CD8-positive, alpha-beta memory T cell (primary cell): ENCODE measurements at places on chromosomes 6 and 20. TPM values are rescaled to one million over a fixed set of nuclear protein-coding genes. Genes with fewer than 3 reads are reported as not detected.

DNA sequence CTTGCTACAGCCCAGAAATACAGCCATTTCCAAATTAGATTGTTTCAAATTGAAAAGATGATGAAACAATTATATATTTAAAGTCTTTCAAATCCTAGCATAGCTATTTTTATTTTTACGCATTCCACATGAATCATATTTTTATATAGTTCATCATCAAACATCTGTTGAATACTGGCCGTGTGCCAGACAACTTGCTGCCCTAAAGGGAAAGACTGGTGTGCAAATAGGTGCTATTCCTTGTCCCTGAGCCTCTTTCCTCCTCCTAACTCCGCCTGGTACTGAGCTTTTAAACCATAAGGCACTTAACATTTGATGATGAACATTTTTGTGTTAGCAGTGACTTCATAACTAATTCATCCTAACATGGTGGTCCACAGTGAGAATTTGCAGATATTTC, 18.7 kb upstream of the PLCG1 start:
- no peak for DNase-seq

GRCh38 chr6:47344022-47344421, 34.3 kb upstream of the TNFRSF21 start:
- DNase-seq, result no peak

DNA sequence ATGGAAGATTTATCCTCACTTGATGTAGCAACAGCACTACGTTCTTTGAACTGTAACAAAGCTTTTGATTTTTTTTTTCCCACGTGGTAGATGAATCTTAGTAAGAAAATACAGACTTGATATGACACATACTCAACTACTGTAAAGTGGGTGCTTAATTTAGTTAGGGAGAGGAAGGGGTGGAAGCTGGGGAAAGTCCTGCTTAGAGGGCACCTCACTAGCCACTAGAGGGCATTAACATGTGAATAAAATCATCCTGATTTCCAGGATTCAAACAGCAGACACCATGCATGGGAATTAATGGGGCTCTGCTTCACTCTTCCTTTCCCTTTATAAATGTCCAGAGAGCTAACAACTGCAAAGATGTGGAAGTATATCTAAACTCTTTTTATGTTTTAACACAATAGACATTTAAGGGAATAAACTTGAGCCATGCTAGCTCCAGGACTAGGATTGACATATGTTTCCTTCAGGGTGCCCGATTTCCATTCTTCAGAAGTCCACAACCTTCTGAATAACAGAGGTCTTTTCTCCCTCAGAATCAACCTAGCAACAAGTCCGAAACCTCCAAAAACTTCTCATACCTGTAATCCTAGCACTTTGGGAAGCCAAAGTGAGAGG, 250.1 kb downstream of the ATXN1 start:
- no peak for DNase-seq

GRCh38 chr20:58851221-58851968, 693 bp upstream of the GNAS-AS1 start:
- no peak for DNase-seq

GRCh38 chr6:44373051-44373450, 14.5 kb upstream of the CDC5L start:
- DNase-seq, result no peak

GRCh38 chr6:25998379-25998778, 35.8 kb downstream of the TRIM38 start:
- DNase-seq, result no peak

DNA sequence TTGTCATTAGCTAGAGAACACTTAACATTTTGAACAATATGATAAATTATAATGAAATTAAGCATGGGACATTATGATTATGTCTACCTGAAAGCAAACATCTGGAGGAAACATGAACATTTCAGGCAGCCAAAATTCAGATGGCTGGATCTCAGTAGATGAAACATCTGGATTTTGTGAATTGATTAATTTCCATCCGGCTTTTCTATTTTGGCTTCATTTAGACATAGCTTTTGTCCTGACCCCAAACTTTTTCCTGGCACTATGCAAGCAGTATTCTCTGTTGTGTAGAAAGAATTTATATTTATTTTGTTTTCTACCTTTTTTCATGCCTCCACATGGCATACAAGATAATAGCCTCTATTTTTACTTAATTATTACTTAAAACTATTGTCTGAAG, 186.3 kb downstream of the OGFRL1 start:
- DNase-seq, result no peak

- no peak for DNase-seq
Observed at GRCh38 chr20:6908673-6909072, 141.2 kb downstream of the BMP2 start.

- DNase-seq, result no peak
Observed at GRCh38 chr6:165732696-165733488, 69.9 kb upstream of the PDE10A start.

- peak; percentile 39 for DNase-seq
Observed at GRCh38 chr6:70706491-70707123, 38.9 kb downstream of the SMAP1 start.

GRCh38 chr6:137652961-137653705, 158.9 kb upstream of the OLIG3 start:
- no peak for DNase-seq

DNA sequence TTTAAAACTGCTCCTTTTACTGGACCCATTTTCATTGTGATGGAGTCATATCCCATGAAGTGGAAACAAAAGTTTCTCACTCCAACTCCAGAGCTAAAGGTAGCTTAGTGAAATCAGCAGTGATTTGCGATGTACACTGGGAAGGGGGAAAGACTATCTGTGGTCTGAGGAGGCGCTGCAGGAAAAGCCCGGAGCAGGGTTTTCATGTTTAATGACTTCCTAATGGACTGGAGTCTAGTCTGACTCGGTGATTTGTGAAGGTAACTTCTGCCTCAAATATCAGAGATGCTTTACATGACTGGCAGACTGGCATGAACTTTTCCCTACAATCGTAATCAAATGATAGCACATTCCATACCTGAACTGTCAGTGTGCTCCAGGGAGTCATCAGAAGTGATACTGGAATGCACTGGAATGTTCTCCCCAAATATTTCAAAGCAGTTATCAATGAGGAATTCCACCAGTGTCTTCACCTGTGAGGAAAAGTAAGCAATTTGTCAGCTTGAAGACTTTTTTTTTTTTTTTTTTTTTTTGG, 7.0 kb downstream of the TAGAP start:
- DNase-seq, result no peak

DNA sequence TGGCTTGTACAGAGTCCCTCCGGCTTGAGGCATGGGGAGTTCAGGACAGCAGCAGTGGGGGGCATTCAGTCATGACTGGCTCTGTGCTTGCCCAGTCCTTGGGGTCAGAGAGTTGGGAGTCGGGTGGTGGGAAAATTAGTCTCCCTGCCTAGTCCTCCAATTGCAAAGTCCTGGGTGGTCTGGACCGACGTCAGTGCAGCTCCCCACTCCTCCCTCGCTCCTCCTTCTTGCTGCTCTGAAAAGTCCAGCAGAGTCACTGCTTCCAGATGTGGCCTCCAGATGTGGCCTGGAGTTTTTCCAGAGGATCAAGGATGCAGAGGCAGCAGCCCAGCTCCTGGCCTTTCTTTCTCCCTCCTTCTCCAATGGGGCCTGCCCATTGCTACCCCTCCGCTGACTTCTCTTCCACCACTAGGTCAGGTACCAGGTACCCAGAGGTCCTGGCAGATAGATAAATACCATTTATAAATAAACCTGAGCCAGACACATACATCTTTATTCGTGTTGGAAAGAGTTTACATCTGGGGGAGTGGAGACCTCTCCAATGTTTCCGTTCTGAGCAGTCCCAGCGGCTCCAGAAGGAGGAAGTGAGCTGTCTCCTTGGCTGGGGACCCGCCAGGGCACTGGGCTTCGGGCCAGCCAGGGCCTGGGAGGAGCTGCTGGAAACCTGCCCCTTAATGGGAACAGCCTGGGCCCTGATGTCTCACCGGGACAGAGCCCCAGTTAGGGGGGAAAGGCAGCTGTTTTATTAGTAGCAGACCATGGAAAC, 49.0 kb upstream of the RNF24 start:
- no peak for DNase-seq

DNA sequence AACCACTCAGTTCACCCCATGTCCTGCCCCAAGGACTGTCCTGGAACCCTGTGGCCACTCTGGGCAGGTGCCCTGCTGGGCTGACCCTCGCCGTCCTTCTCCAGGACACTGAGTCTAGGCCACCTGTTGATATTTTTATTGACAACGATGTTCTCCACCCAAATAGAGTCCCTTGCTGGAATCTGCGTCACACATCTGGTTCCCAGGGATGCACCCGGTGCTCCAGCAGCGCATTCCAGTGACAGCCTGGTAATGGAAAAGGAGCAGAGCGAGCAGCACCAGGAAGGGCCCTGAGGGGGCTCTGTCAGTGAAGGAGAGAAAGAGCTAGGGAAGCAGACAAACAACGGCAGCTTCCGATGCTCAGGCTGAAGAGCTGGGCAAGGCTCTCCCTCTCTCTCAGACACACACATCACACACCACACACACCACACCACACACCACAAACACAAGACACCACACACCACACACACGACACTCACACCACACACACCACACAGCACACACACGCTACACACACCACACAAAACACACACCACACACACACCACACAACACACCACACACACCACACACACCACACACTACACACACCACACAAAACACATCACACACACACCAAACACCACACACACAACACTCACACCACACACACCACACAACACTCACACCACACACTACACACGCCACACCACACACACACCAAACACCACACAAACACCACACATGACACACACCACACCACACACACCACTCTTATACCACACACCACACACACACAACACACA, 117.9 kb upstream of the THBS2 start:
- no peak for DNase-seq

The CAPN11 gene
- not detected for total RNA-seq

The CTAGE9 gene
- not detected for total RNA-seq

The CDC5L gene
- total RNA-seq, result 29.9 TPM

The TREM1 gene
- total RNA-seq, result not detected

The CST9L gene
- total RNA-seq, result not detected

The PHACTR1 gene
- total RNA-seq, result 0.04 TPM

The NR2E1 gene
- total RNA-seq, result not detected
